ENCODE measurements at places on chromosomes 3 and 15. TPM values are rescaled to one million over a fixed set of nuclear protein-coding genes. Genes with fewer than 3 reads are reported as not detected.
A peak's percentile ranks its signal among the peaks of the same experiment; 100 is the strongest.

The FGF7 gene
- 31.2 TPM for total RNA-seq

DNA sequence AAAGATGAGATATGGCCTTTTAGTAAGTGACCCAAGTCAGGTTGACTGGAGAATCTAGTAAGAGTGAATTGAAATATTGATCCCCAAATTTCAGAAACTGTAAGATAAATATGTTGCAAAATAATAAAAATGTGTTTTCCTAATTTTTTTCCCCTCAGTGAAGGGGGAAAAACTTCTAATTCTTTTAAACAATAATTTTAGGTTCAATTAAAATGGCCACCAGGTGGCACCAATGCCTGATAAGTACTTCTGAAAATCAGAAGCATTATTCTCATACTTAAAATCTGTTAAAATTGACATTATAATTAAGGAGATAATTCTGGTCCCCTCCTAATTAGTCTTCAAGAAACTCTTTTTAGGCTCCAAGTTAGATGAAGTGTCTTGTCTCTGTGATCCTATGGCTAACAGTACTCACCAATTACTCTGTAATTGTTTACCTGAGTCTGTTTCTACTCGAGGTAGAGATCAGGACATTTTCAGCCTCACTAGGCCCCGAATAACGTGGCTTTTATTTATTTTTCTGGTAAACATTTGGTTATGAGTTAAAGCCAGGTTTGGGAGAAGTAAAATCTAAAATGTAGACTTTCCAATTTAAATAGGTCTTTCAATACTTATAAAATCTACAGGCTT lies 52.6 kb downstream of the NMD3 start:
- no peaks in the 10 kb centered on the region for H3K36me3 ChIP-seq
- H3K27ac ChIP-seq, result no peak overlapping the region
- H3K4me1 ChIP-seq, result no peaks in the 10 kb centered on the region
- no peak overlapping the region for H3K4me3 ChIP-seq

DNA sequence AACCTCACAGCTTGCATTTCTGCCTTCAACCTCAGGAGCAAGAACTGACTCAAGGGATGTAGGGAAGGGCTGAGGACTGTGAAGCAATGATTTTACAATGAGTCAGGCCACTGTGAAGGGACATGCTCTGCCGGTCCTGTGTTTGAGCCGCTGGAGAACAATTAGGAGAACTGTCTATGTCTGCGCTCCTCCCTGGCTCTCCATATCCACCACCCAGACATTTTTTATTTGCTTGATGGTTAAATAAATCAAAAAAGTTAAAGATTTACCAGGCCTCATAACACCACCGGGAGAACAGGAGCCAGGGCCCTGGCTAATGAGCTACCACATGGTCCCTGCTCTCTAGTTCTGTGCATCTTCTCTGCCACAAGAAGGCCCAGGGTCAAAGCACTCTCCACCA lies 29.6 kb downstream of the SEC61A1 start:
- peaks cover 20% of the 10 kb centered on the region for H3K36me3 ChIP-seq
- H3K4me1 ChIP-seq, result peaks cover 10% of the 10 kb centered on the region
- DNase-seq, result no peak
- H3K27me3 ChIP-seq, result no peaks in the 10 kb centered on the region

- H3K36me3 ChIP-seq, result peaks cover 11% of the 10 kb centered on the region
- no peak overlapping the region for H3K27ac ChIP-seq
- no peak for DNase-seq
- peaks cover 2% of the 10 kb centered on the region for H3K4me1 ChIP-seq
- no peaks in the 10 kb centered on the region for H3K27me3 ChIP-seq
Measured at GRCh38 chr15:39979606-39980005, 45.7 kb downstream of the EIF2AK4 start.

GRCh38 chr15:78212546-78213424 lies 21.6 kb downstream of the ACSBG1 start:
- H3K27ac ChIP-seq, result peak overlapping the region; percentile 79
- H3K27me3 ChIP-seq, result no peaks in the 10 kb centered on the region
- no peak overlapping the region for H3K4me3 ChIP-seq
- H3K4me1 ChIP-seq, result peaks cover 41% of the 10 kb centered on the region

DNA sequence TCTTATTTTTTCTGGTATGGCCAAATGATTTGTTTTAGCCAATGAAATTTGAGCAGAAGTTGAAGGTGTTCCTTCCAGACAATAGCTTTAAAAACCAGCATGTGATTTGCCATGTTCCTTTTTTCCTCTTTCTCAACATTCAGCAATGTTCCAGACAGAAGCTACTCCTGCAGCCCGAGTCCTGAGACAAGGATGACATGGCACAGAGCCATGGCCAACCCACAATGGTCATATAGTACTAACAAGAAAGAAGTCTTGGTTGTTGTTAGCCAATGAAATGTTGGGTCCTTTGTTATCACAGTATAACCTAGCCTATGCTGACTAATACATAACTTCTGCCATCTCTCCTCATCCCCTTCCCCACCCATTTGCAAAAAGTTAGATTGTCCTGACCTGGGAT lies 211.1 kb upstream of the STT3B start:
- no peaks in the 10 kb centered on the region for H3K4me1 ChIP-seq
- no peaks in the 10 kb centered on the region for H3K27me3 ChIP-seq
- H3K36me3 ChIP-seq, result no peaks in the 10 kb centered on the region
- no peak overlapping the region for H3K27ac ChIP-seq
- DNase-seq, result no peak

DNA sequence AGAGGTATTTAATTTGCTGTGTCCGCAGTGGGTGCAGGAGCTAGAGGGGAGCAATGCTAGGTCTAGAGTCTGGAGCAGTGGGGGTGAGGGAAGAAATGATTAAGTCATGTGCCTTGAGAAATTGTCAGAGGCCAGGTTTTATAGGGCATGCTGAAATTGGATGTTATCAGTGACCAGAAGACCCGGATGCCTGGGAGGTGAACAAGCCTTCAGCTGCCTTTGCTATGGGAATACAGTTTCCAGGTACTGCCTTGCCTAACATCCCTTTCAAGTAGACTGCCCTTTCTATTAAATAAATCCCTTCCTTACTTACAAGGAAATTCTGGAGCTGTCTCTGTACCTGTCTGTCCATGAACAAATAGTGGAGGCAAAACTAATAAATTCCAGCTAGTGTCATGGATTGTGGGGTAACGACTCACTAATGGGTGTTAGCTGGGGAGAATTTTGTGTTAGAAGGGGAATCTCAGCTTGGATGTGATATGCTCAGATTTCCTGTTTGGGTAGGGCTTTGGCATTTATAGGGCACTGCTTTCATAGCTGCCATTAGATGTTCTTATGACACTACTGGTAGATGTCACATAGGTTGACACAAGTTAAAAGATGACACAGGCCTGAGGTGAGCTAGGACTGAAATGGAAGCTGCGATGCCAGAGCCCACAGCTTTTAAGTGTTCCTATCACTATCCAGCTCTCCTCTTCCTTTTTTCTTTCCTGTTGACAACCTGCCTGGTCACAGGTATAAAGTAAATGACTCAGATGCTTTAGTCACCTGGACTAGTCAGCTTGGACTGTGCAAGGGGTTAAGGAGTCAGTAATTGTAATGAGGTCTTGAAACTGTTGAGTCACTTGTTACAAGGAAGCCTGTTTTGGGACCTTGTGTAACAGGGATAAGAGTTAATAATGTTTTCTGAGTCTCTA lies 21.3 kb downstream of the CHD2 start:
- peaks cover 6% of the 10 kb centered on the region for H3K4me1 ChIP-seq
- peaks cover 63% of the 10 kb centered on the region for H3K36me3 ChIP-seq
- H3K4me3 ChIP-seq, result no peak overlapping the region
- H3K27me3 ChIP-seq, result no peaks in the 10 kb centered on the region
- no peak for DNase-seq
- H3K27ac ChIP-seq, result no peak overlapping the region

DNA sequence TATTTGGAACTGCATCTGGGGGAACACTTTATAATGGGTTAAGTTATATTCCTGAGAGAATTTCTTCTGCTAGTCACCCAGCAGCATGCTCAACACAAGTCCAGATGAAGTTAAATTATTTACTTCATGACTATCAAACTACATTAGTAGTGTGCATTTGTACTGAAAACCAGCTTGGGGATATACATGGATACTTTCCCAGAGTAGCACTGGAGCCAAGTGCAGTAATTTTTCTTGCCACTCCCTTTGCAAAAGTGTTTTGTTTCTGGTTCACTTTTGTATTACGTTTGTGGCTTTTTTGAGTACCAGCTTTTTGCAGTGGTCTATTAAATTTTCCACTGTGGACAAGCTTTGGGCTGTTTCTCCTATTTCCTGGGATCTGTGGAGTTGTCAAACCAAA lies 243.0 kb downstream of the AGBL1 start:
- H3K27ac ChIP-seq, result no peak overlapping the region
- H3K4me1 ChIP-seq, result no peaks in the 10 kb centered on the region
- DNase-seq, result no peak

DNA sequence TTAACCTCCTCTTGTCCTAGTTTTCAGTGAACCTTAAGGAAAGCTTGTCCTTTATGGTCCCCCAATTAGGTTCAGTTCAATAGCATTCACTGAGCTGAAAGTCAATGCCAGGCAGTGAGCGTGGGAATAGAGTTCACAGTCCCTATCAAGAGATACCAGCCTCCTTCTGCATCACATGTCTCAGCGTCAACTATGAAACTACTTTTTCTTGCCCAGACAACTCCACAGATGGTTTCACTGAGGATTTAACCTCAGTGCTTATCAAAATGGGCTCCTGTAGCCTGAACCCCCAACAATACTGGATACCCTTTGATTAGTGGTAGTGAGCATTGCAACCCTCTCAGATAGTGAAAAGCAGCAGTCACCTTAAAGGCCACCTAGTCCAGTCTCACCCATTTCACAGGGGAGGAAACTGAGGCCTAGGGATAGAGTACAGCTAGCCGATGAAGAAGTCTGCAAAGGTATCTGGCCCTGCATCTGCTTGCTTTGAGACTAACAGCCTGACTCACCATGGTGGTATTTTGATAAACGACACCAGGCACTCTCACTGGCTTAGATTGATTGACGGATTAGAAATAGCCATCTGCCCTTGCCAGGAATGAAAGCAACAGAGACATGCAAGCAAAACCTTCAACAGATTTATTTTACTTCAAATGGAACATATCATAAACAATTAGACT lies 1.6 kb upstream of the UBA3 start:
- H3K27me3 ChIP-seq, result no peaks in the 10 kb centered on the region
- DNase-seq, result peak; percentile 9
- no peak overlapping the region for H3K4me3 ChIP-seq
- peaks cover 14% of the 10 kb centered on the region for H3K4me1 ChIP-seq
- no peak overlapping the region for H3K27ac ChIP-seq

DNA sequence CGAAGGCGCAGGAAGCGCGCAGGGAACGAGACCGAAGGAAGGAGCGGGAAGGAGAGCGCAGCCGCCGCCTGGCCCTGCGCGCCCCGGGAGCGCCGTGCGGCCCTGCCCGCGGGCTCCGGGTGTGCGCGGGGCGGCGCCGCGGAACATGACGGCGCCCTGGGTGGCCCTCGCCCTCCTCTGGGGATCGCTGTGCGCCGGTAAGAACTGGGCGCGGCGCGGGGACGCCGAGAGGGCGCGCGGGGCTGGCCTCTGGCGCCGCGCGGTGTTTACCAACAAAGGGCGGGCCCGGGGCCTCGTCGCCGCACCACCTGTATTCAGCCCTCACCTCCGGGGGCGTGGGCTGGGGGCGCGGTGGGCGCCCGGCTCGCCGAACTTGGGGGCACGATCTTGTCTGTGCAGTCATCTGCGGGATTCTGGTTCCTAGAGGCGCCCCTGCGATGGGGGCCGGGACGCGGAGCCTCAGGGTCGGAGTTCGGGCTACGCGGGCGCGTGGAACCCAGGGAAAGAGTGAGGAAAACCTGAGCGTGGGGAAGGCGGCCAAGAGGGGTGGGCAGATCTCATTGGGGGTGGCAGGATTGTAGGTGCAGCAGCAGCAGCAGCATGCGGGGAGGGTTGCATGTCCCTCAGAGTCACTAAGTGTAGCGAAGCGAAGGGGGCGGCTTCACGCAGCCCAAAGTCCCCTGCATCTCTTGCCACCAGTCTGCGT lies 641 bp downstream of the ACVR2B start:
- no peaks in the 10 kb centered on the region for H3K36me3 ChIP-seq
- peak; percentile 10 for DNase-seq
- H3K27ac ChIP-seq, result peak overlapping the region; percentile 86
- no peaks in the 10 kb centered on the region for H3K27me3 ChIP-seq
- H3K4me3 ChIP-seq, result peak overlapping the region; percentile 91

- peaks cover 10% of the 10 kb centered on the region for H3K4me1 ChIP-seq
- H3K36me3 ChIP-seq, result no peaks in the 10 kb centered on the region
- H3K27ac ChIP-seq, result no peak overlapping the region
- no peak for DNase-seq
Measured at GRCh38 chr3:73175698-73176097, 114.2 kb downstream of the EBLN2 start.

- no peaks in the 10 kb centered on the region for H3K4me1 ChIP-seq
- H3K4me3 ChIP-seq, result no peak overlapping the region
- H3K27ac ChIP-seq, result no peak overlapping the region
Measured at GRCh38 chr3:39644176-39644575, 165.2 kb upstream of the MYRIP start.

DNA sequence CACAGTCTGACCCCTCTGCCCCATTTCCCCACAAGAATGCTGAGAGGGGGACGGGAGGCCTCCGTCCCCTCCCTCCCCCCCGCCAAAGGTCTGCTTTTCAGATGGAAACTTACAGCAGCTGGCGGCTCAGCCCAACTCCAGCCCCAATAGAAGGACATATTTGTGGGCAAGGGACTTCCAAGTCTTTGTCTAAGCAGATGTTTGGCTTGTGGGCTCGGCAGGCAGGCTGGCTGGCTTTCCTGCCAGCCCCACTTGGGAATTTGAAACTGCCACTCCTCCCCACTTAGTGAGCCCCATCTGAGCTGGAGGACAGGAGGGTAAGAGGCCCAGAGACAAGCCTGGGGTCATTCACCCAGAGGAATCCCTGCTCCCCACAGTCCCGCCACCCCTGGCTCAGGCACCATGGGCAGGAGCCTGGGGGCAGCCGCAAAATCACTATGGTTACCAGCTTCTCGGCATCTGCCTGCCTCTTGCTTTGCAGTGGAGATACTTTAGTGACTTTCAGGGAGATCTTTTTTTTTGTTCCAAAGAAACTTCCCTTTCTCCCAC lies 53.6 kb downstream of the LMCD1 start:
- H3K4me1 ChIP-seq, result peaks cover 23% of the 10 kb centered on the region
- no peaks in the 10 kb centered on the region for H3K27me3 ChIP-seq
- H3K27ac ChIP-seq, result peak overlapping the region; percentile 81
- peaks cover 31% of the 10 kb centered on the region for H3K36me3 ChIP-seq
- 0 out of 2 replicates have a peak overlapping the region, but pooled peaks have one; percentile 8 for H3K4me3 ChIP-seq

- DNase-seq, result no peak
- no peak overlapping the region for H3K27ac ChIP-seq
- no peaks in the 10 kb centered on the region for H3K27me3 ChIP-seq
Measured at GRCh38 chr3:132927896-132928295, 110.3 kb upstream of the TMEM108 start.

- H3K4me3 ChIP-seq, result no peak overlapping the region
- H3K36me3 ChIP-seq, result no peaks in the 10 kb centered on the region
- H3K27ac ChIP-seq, result peak overlapping the region; percentile 45
- H3K27me3 ChIP-seq, result no peaks in the 10 kb centered on the region
- H3K4me1 ChIP-seq, result peaks cover 9% of the 10 kb centered on the region
Measured at GRCh38 chr3:31968927-31969418, 12.1 kb downstream of the OSBPL10 start.

Data from SJCRH30 (cell line).